Natural killer cell treated with Interleukin-12 subunit alpha and Interleukin-12 subunit beta and Interleukin-15 and Interleukin-18, amount 100 ng/mL, for 72 hours (primary cell): ENCODE measurements at places on chromosomes 2 and 18. TPM values are rescaled to one million over a fixed set of nuclear protein-coding genes. Genes with fewer than 3 reads are reported as not detected.

DNA sequence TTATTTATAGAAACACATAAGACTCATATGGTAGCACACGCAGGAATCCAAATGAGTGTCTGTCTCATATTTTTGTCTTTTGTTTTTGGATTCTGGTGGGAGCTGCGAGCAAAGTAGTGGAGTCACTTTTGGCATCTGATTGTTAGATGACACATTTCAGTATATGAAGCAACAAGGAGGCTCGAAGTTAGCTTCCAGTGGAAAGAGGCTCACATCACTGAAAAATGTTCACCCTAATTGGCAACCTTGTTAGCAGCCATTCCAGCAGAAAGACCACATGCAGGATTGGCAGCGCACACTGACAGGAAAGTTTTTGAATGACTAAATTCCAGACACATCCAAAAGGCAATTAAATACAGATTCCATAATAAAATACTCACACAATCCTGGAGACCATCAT lies 87.4 kb downstream of the MYT1L start:
- no peak for DNase-seq

GRCh38 chr2:161418275-161418714 lies 2.2 kb downstream of the TBR1 start:
- DNase-seq: no peak

The KIF1A gene
- total RNA-seq: not detected

The C2orf74 gene
- 8.3 TPM for total RNA-seq

DNA sequence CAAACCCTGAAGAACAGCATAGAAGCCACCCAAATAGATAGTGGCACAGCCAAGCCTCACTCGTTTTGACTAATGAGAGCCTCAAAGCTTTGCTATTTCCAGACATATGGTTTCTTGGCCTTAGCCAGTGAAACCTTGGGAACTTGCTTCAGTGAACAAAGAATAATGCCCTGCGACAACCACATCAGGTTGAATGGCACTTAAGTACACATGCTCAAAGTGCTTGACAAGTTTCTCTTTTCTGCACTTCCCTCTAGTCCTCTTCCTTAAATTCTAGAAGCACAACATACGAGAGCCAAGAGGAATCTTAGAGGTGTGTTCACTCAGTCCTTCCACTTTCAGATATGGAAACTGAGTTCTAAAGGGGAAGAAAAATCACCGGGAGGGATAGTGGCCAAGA lies 258.3 kb downstream of the HAUS1 start:
- no peak for DNase-seq

DNA sequence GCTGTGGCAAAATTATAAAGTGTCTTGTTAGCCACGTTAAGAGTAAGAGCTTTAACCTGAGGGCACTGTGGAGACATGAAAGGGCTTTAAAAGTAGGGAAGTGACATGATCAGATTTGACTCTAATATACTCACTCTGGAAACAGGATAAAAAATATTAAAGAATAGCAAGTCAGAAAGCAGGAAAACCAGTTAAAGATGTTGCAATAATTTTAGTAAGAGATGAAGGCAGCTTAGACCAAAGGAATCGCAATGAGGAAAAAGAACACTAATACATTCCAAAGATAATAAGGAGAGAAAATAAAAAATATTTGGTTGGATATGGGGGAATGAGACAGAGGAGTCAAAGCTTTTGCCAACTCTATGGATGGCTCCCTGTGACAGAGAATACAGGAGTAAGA lies 183.8 kb downstream of the DYM start:
- DNase-seq: no peak

DNA sequence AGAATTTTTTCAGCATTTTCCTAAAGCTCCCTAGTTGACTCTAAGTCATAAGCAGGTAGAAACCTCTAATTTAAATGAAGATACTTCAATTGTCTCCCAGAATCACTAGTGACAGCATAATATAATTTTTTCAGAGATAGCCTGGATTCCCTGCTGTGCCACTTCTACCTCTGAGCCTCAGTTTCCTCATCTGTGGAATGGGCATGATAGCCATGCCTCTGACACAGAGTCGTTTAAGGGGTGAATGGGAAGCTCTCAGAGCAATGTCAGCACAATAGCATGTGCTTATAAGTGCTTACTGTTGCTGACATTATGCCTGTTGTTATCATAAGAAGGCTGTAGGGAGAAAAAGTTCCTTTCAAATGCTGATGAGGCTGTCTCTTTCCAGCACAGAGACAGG lies 48.0 kb downstream of the SFXN5 start:
- no peak for DNase-seq

DNA sequence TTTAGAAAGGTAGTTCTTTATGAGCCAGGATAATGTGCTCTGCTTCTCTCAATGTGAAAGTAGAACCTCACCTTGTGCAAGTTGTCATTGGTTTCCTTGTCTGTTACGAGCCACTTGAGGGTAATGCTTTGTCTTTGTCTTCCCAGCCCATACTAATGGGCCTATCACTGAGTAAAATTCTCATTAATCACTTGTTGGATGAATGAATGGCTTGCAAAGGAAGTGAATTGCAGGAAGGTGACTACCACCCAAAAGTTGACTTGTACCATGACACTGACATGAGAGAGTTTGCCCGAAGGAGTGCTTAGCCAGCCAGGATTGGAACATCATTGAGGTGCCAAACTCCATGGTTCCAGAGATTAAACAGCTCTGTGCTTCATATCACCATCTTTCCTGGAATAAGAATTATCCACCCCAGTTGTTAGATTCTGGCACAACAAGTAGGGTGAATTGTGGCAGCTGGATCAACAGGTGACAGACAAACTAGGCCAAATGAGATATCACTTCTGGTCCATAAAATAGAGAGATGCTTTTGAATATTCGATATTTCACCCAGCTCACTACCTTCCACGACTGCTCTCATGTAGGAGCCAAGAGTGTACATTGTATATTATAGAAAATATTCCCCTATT lies 20.5 kb upstream of the CD28 start:
- no peak for DNase-seq
